ENCODE measurements at places on chromosomes 3 and 15.

DNA sequence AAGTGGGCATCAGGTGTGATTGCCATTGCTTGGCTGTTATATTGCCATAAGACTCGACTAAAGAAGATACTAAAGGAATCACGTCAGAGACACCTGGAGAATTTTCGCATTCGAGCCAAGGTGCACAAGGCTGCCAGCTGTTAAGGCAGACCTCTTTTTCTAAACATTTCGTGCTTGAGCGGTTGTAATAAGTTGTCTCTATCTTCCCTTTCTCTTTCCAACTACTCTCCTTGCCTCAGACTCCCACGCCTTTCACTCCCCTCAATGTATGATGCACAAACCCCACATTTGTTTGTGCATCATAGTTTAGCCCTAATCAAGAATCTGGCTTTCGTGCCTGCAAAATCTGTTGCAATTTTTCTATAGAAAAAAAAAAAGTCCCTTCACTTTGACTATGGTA is 118.0 kb downstream of the IQCH start:
- DNase-seq, result no peak

DNA sequence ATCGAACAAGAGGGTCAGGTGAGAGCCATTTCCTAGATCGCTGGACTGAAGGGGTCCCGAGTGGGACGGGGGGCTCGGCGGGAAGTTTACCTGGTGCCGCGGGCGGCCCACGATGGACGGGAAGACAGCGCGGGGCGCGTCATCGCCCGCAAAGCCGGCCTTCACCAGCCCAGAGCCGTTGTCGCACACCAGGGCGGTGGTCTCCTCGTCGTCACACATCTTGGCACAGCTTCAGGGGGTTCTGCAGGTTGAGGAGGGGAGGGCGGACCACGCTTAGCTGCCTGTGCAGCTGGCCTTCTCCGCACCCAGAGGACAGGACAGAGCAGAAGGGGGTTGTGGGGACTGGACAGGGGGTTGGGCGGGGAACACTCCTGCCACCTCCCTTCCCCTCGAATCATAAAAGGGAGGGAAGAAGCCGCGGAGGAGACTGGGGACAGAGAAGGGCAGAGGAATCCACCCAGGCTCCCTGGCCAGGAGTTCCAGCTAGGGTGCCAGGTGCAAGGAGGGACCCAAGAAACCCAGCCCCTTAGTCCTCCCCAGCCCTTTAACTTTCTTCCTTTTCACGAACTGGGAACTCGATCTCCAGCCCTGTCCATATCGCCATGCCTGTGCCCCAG is 651 bp downstream of the ACTC1 start:
- DNase-seq, result no peak

- no peak for DNase-seq
Measured at GRCh38 chr3:46407970-46408369, 911 bp downstream of the CCRL2 start.

DNA sequence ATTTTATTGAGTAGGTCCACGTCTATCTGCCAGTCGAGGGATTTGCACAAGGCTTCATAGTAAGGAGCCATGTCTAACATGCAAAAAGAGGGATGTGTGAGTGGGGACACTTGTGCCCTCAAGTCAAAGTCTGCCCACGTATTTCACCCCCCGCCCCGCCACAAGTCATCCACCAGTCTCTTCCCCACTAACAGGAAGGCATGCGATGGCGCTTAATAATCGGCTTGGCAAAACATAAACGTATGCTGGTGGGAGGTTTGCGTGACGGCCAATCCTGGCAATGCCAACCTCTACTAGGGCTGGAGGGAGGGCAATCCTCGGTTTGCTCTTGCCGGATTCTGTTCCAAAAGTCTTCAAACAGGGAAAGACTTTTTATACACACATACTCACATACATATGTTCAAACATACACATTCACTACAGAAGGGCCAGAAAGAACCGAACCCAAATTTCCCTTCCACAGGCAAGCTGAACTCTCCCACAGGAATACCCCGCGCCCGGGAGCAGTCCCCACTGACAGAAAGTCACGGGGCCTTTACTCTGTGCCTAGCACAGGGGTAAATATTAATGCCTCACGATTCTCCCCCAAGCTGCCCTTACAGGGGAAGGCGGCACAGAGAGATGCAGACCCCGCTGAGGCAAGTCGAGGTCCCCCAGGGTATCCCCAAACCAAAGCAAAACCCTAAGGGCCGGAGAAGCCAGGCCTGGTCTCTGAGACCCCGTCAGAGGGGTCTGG is 675 bp downstream of the PSMD6 start:
- no peak for DNase-seq

GRCh38 chr15:70235347-70235746 is 137.6 kb upstream of the TLE3 start:
- DNase-seq, result no peak

DNA sequence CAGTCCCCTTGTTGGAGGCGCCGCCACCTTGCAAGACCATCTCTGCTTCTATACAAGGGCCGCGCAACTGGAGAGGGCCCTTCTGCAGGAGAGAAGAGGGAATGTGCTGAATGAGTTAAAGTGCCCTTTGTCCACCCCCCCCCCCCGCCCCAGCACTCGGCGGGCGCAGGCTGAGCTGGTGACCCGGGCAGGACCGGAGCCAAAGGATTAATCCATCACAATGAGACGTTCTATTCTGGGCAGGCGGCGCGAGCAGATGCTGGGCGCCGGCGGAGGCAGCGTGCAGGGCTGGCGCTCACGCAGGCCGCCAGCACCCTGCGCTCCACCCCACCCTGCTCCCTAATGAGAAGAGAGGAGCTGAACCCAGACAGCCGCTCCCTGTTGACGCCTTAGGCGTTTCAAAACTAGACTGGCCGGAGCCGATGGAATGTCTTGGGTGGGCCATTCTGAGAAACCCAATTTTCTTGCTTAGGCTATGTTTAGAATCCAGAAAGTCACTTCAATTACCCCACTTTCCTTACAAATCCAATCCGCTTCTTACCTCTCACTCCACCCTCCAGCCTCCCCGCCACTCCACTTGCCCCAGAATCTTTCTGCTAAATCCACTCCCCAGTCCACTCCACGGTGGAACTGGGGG is 32.9 kb downstream of the GJD2 start:
- DNase-seq, result no peak

GRCh38 chr15:100740138-100740537 is 137.7 kb downstream of the ASB7 start:
- DNase-seq, result no peak

DNA sequence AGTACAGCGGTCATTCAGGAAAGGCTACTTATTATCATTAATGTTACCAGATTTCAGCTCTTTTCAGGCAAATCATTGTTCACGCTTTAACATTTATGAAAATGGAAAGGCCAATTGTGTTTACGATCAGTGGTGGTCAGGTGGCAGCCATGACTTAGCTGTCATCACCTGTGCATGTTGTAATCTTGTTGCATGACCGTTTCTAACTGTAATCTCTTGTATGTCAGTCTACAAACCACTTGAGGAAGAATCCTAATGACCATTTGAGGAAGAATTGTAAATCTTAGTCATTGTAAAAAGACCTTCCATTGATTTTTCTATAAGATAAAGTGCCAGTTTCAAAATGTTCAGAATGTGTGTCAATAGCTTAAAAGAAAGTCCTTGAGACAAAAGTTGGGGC is 100.4 kb downstream of the SERPINI1 start:
- DNase-seq, result no peak

- DNase-seq, result no peak
Measured at GRCh38 chr3:39724233-39724846, 85.1 kb upstream of the MYRIP start.

GRCh38 chr3:43102773-43103480 is 3.0 kb downstream of the POMGNT2 start:
- DNase-seq, result no peak

DNA sequence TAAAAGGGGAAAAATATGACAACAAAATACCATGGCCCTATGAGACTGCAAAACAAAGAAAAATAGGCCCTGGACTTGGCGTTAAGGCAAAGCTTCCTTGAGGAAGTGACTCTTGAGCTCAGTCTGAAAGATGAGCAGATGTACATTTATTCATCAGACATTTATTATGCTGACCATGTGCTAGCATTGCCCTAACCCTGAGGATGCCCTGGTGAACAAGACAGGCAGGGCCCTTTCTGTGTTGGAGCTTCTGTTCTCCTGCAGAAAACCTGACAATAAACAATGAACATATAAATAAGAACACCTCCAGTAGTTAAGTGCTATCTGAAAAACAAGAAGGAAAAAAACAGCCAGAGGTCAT is 12.4 kb downstream of the TF start:
- DNase-seq, result no peak

- DNase-seq, result no peak
Measured at GRCh38 chr3:16249336-16249735, 15.4 kb downstream of the DPH3 start.

DNA sequence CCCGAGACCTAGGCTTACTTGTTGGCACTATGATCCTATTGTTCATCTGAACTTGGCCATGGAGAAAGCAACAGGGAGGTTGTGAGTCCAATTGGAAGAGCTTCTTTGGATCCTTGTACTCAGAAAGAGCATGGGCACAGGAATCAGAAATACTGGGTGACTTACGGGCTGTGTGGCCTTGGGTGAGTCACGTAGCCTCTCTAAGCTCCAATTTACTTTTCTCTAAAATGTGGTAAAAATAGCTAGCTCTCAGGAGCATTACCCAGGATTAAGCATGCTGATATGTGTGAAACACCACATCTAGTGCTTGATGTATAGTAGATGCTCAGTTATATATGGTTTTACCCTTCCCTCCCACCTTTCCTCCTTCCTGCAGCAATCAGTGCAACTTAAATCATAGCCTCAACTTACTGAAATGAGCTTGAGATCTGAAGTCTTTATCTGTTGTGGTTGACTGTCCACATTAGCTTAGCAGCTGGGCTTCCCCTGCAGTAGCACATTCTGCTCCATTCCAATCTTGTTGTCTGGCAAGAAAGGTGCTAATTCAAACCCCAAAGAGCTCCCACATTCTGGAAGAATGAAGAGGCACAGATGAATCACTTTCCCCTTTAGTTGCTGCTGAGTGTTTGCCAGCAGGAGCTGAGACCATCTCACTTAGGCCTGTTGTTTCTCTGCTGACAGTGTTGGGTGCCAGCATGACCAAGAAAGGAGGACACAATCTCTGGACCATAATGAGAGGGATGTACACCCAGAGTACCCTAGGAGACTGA is 299.1 kb upstream of the TRIM42 start:
- no peak for DNase-seq

- DNase-seq, result no peak
Measured at GRCh38 chr3:120449701-120450599, 842 bp downstream of the FSTL1 start.

- DNase-seq, result peak; percentile 75
Measured at GRCh38 chr15:41989573-41990242, 17.4 kb upstream of the EHD4 start.

DNA sequence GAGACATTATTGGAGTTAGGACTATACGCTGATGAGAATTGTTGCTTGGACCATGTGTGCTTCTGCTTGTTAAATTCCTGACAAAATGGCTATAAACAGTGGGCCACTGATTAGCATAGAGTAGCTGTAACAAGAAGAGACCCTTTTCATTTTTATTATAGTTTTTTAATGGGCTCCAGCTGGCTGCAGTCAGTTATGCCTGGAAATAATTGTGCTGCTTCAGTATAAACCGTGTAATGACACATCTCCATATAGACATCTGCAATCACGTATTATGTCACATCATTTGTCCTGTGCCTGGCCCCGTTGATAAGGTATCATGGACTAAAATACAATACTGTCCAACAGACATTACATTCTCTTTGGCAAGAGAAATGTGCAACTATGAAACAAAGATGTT is 50.9 kb downstream of the ARPP21 start:
- no peak for DNase-seq

GRCh38 chr15:63736287-63736686 is 97.5 kb downstream of the HERC1 start:
- no peak for DNase-seq

GRCh38 chr3:107699682-107700081 is 176.9 kb downstream of the BBX start:
- DNase-seq, result no peak

GRCh38 chr3:15647611-15648167 is 46.1 kb downstream of the BTD start:
- no peak for DNase-seq

DNA sequence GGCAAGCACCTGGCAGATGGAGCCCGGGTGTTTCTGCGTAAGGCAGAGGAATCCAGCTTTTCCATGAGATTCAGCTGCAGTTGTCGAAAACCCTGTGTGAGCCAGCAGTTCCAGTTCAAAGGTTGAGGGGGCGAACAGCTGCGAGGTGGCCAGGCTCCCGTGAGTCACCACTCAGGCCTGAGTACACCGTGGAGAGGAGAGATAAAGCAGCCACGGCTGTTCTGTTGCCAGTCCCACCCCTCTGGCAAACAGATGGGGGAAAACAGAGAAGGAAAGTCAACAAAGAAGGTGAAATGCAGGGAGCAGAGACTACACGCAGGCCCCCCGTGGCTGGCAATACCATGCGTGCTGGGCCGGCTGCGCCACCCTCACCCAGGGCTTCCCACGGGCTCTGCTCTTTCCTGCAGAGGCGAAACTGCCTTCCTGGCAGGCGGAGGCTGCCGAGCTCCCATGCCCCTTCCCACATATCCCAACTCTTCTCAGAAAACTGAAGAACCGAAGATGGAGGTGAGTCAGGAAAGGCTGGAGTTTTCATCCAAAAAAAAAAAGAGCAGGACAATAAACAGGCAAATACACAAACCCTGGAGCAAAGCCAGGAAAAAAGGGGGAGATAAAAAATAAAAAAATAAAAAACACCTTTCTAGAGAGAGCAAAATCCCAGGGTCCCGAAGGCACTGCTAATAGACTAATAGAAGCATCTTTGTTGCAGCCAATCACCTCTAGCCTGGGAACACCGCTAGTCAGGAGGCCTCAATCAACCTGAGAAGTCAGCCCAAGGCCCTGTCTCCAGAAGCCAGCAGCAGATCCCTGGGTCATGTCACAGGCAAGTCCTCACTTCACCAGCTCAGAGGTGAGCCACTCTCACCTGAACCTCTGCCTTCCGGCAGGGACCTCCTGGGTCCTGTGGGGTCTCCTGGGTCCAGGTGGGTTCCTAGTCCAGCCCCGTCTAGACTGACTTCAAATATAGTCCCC is 37.7 kb downstream of the FAM174B start:
- no peak for DNase-seq

- no peak for DNase-seq
Measured at GRCh38 chr3:51673181-51673801, 2.2 kb downstream of the TEX264 start.

GRCh38 chr3:122183521-122183892 is at the start of gene CASR:
CASR (plus strand) TSS chr3:122183668; CDS start chr3:122254190, 70,522 bp downstream.
- DNase-seq, result no peak

All from stimulated activated CD4-positive, alpha-beta T cell treated with anti-CD3 and anti-CD28 coated beads, TNF-alpha, amount 100 ng/mL, for 24 hours (primary cell).